ENCODE measurements at places on chromosomes 7 and 10.

DNA sequence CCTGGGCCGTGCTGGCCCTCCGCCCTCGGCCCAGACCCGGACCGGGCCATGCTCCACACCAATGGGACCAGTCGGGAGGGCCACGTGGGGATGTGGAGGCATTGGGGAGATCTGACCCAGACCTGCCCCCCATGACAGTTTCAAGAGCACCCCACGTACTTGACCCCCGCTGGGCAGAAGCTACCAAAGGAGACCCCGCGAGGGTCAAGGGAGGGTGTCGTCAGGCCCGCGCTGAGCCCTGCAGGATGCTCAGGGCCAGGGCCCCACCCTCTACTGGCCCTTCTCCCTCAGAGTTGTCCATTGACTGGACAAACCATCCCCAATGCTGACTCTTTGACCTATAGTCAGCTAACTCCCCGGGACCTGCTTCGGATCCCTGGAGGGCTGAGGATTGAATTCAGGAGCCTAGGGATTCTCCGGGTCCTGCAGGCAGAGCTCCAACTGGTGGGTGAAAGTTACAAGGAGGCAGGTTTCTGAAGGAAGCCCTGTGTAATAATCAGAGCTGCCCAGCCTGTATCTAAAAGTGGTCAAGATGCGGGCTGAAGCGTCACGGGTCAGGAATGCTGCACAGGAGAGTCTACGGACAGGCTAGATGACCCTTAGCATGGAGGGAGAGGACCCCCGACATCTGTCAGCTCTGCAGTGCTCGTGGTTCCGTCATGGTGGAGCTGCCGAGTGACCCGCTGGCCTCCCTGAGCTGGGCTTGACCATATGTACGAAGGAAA lies 498 bp upstream of the CALHM2 start:
- DNase-seq, result no peak

DNA sequence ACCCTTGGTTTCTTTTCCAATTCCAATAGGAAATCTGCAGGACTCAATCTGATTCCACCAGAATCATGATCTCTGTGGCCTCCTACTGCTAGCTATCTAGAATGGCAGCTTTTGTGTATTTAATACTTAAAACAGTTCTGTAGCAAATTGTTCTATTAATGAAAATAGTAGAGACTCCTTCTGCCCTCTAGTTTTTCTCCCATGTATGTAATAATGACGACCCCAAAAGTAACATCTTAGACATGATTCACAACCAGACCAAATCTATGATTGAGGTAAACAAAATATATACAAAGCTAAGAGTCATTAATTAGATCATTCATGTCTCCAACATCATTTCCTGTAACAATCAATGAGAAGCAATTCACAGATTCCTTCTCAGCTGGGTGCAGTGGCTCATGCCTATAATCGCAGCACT lies 259.1 kb upstream of the MKLN1 start:
- no peak for DNase-seq

- DNase-seq, result no peak
Measured at GRCh38 chr7:141700296-141700847, 1.6 kb downstream of the DENND11 start.

DNA sequence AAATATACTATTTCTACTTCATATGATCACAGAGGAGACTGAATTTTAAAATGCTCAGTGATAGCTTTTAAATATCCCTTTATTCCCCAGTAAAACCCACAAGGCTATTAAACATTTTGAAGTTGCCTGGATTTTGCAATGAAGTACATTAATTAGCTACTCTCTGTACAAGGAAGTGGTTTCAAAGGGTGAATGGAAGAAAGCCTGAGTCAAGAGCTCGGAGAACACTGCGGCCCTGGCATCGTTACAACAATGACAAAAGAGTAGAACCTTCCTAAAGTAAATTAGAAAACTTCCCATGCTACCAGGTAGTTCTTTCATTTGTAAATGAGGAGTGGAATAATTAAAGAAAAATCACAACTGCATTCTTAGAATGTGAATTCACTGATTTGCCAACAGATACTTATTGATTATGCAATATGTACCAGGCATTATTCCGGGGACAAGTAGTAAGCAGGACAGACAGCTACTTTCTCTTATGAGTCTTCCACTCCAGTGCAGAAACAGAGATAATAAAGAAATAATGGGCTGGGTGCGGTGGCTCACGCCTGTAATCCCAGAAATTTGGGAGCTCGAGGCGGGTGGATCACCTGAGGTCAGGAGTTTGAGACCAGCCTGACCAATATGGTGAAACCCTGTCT lies 63.0 kb downstream of the ZNF22 start:
- no peak for DNase-seq

DNA sequence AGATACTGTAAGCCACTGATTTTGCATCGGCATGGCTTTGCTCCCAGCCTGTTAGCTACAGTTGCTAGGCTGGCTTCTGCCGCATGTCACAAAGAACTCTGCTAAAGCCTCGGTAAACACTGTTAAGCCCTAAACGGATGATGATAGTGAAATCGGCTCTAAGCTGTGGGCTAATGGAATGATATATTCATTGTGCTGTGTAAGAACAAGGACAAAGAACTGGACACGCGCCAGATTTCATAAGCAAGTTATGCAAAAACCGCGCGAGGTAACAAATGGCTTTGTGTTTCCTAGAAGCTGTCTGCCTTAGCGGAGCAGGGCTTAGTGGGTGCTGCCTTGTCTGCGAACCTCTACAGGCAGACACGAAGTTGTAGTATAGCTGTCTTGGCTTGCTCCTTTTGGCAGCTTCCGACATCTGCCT lies 331.3 kb upstream of the COBL start:
- no peak for DNase-seq

- DNase-seq, result no peak
Measured at GRCh38 chr10:9075420-9075819, 1020.9 kb downstream of the GATA3 start.

DNA sequence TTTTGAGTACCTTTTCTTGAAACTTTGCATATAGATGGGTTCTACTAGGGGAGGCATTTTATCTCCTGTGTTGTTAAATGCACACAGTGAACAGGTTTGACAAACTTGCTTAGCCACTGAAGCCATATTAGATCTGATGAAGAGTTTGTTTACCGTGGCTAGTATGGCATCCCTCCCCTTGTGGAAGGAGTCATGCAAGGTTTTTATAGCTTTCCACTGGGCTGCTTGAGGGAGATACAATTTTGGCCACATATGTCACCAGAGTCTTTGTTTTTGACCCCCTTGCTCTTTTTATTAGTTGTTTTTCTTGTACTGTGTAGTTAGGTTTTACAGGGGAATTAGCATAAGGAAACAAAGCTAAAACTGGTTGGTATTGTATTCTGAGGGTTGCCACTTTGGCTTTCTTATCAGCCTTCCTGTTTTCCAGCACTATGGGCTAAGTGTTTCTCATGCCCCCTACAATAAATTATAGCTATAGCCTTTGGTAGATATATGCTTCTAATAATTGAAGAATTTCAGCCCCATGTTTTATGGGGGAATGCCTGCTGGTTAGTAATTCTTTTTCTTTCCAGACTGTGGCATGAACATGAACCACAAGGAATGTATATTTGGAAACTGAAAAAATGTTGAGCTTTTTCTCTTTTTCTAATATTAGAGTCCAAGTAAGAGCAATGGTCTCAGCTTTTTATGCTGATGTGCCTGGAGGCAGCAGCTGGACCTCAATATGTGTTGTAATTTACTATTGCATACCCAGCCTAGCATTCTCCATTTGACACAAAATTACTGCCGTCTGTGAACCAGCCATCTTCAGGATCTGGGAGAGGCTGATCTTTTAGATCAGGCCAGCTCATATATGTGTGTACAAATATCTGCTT lies 18.4 kb upstream of the STEAP2 start:
- no peak for DNase-seq

GRCh38 chr7:87325576-87326370 lies 19.7 kb upstream of the CROT start:
- DNase-seq, result no peak

DNA sequence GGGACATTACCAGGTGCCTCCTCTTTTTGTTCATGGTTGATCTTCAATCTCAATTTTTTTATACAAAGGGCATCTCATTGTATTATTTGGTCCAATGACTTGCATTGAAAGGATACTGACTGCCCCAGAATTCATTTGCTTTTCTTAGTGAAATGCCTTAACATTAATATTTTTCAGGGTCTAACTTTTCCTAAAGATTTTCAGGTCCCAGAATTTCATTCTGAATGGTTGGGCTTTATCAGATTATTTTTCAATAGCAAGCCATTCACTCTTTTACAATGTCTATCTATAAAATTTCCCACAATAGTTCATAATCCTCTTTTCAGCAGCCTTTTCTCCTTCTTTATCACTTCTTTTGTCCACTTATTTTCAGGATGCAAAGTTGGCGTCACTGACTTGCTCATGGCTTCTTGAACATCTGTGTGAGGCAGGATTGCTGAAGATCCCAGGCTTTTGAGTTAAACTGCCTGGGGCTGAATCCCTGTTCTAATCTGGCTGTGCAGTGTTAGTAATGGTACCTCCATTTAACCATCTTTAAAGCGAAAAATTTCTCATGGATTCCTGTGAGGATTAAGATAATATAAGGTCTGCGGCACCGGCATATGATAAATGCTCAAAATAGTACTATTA lies 131.7 kb upstream of the HDAC9 start:
- DNase-seq, result no peak

DNA sequence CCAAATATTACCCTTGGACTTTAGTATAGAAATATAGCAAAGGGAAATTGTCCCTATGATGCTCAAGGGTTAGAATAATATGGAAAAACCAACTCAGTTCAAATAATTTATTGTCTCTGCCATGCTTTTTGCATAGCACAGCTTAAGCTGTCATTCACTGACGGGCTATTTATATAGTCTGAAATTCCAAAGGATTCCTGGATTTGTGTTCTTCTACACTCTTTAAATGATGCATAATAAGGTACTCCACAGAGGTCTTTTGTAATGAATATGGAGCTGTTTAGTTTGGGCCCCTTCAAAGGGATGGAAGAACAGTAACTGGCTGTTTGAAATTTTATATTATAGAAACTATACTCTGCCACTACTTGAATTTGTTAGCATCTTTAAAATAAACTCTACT lies 276.6 kb upstream of the FERD3L start:
- no peak for DNase-seq

DNA sequence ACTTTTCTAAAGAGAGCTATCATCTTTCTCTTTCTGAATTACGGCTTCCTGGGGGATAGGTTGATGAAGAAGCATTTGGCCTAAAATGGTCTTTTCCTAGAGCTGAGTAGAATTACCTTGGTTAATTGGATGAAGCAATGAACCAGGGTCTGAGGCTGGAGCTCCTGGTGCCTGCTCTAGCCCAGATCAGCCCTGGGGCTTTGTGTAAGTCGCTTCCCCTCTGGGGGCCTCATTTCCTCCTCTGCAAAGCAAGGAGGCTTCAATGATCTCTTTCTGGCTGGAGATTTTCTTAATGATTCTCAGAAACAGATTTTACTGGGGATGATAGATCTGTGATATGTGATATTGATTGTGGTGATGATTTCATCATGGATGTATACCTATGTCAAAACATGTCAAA lies 3.5 kb upstream of the CPA2 start:
- no peak for DNase-seq

GRCh38 chr10:22285130-22285529 lies 31.1 kb upstream of the COMMD3 start:
- no peak for DNase-seq

DNA sequence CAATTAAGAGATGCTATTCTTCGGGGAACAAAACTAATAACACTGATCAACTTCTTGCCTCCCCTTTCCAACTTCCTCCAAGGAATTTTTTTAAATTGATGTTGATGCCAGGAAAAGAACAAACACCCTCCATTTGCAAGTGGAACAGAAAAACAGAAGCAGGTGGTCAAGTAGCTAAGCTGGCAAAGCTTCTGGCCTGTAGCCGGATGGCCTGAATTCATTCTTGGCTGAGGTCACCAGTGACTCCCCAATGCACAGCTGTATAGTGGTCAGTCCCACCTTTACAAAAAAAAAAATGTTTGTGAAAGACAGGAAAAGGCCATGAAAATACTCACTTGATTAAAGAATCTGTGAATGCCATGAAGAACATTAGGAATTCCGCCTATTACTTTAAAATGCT lies 39.1 kb downstream of the DOCK4 start:
- no peak for DNase-seq

- no peak for DNase-seq
Measured at GRCh38 chr7:139450851-139451250, 32.6 kb downstream of the KLRG2 start.

DNA sequence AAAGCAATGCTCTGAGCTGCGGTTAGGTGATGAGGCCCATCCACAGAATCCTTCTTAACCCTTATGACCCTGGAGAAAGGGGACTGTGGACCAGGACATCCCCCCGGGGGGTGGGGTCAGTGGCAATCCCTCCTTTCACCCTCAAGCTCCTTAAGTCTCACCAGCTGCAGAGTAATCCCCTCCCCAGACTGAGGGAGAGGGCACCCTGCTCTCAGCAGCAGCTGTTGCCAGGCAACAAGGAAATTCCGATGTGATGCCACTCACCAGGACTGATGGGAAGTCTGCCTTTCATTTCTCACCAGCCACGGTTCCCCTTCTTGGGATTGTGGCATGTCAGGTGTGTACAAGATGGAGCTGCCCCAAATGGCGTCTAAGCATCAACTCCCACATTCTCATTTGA lies 129.6 kb downstream of the DOCK1 start:
- DNase-seq, result no peak
